ENCODE measurements at places on chromosomes 12 and 14.
A peak's percentile ranks its signal among the peaks of the same experiment; 100 is the strongest.

GRCh38 chr12:104334581-104334980 lies 31.0 kb downstream of the EID3 start:
- peak; percentile 40 for DNase-seq

- DNase-seq: peak; percentile 64
Measured at GRCh38 chr14:104865631-104866441, 768 bp downstream of the CEP170B start.

GRCh38 chr12:11980115-11980514 lies 90.6 kb upstream of the BCL2L14 start:
- no peak for DNase-seq

- DNase-seq: no peak
Measured at GRCh38 chr12:115726691-115727090, 550.8 kb downstream of the MED13L start.

DNA sequence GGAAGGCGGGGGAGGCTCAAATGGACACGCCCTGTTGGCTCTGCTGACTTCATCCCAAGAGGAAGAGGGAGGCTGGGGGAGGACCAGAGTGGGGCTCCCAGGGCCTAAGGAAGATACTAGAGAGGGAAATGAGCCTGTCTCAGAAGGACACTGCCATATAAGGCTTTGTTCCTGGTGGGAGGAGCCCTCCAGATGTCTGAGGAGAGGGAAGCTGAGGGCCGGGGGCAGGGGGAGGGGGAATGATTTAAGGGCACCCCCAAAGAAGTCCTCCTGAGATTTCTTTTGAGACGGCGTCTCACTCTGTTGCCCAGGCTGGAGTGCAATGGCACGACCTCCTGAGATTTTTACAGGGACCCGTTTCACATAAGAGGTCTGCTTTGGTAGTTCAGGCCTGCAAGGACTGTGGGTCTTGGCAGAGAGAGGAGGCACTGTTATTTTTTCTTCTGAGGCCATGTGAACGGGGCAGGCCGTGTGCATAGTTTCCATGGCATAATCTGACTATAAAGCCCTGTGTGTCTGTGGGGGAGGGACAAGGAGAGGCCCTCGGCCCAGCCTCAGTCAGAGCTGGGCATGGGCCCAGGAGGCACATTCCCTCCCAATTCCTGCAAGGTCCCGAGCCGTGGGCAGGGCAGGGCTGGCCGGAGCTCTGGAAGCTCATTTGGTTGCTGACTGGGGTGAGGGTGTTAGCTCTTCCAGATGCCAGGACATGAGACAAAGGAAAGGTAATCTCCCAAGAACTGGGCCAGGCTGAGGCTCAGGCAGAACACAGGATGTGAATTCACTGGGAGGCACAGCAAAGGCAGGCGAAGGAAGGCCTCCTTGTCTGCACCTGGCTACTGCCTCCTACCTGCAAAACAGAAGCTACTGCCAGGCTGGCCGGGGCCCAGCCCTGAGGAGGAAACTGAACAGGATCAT lies 22.2 kb upstream of the PLEKHG3 start:
- DNase-seq: peak; percentile 84

- DNase-seq: peak; percentile 25
Measured at GRCh38 chr14:84217066-84217465, 1312.9 kb upstream of the FLRT2 start.

- DNase-seq: no peak
Measured at GRCh38 chr12:64081008-64081404, 141.1 kb downstream of the KICS2 start.

DNA sequence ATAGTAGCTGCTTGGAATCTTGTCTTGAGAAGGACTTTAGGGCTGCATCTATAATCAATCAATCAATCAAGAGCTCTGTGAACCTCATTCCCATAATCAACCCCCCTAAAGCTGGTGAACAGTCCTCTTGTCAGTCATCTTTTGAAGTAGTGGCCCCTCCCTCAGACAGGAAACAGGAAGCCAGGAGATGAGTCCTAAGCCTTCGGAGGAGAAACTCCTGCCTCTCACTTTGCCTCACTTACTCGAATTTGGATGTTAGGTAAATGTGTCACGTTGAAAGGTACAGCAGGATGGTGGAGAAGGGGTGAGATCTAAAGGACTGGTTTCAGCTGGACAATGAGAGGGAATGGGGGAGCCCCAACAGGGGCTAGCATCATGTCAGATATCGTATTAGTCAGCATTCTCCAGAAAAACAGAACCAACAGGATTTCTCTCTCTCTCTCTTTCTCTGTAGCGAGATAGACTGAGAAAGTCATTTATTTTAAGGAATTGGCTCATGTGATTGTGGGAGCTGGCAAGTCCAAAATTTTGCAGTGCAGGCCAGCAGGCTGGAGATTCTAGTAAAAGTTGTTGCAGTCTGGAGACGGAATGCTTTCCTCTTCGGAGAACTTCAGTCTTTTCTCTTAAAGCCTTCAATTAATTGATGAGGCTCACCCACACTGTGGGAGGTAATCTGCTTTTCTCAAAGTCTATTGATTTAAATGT lies 144.4 kb upstream of the PWP1 start:
- no peak for DNase-seq

GRCh38 chr14:55212634-55213033 lies 21.2 kb upstream of the DLGAP5 start:
- DNase-seq: no peak

- DNase-seq: no peak
Measured at GRCh38 chr12:56954958-56955355, 2.5 kb downstream of the RDH16 start.

DNA sequence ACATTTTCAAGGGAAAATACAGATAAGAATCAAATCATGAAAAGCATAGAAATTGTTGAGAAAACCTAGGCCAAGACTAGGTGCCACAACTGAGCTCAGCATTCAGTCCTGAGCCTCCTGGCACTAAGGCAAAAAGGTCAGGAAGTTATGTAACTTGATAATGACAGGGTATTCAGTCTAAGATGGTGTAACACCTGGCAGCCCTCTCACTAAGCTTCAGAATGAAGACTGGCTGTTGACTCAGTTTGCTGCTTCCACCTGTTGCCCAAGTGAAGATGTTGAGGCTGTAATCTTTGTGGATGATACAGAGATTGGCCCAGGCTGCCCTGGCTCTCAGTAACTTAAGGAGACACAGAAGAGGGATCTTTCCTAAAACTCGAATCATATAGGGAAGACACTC lies 19.6 kb downstream of the PROX2 start:
- DNase-seq: no peak
